ENCODE measurements at places on chromosomes 4 and X.
A peak's percentile ranks its signal among the peaks of the same experiment; 100 is the strongest.

DNA sequence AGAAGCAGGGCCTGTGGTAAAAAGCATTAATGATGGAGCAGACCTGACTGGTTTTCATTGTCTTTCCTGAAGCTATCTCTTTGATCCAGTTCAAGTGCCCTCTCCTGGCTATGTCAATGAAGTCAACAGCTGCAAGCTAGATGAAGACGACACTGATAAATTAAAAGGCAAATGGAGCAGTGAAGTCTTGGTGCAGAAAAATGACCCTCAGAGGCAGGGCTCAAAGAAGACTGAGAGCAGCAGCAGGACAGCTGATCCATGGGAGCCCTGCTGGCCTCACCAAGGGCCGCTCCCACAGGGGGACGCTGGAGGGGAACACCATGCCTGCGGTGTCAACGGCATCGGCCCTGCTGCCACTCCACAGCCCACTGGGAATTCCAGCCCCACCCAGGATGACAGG, 96.2 kb downstream of the RELL1 start:
- no peak for DNase-seq

DNA sequence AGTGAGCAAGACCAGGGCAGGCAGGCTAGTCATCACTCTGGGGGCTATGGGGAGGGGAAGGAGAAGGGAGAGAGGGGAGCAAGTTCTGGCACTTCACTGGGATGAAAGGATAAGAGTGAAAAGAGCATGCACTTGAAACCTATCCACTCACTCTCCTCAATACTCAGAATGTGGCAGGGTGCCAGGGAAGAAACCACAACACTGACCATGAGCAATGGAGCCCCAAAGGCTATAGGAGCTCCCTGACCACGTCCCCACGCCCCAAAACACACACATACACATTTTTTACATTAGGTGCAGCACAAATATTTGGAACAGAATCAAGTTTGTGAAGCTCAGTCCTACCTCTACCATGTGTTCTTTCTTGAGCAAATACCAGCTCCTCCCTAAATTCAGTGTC, 132.2 kb downstream of the IDS start:
- DNase-seq = no peak

GRCh38 chr4:186166852-186167512, 24.4 kb upstream of the CYP4V2 start:
- no peak for DNase-seq

DNA sequence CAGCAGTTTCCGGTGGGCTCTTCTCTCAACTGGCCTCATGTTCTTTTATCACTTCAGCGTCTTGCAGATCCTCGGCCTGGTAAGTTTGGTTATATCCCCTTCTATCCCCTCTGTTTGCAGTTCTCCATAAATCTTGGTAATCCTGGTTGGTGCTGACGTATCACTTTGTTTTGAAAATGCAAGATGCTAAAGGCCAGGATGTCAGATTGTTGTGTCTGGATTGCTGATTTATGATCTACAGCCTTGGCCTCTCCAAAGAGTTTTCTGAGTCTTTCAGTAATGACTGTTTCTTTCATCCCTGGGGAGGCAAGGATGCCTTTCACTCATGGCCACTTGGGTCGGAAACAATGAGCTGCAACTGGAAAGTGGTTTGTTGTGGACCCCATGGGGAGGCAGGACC, 146.4 kb downstream of the AMMECR1 start:
- no peak for DNase-seq

GRCh38 chrX:3728454-3728853, 15.0 kb upstream of the PRKX start:
- DNase-seq = no peak

- no peak for DNase-seq
Observed at GRCh38 chr4:172974586-172974985, 194.0 kb upstream of the GALNT7 start.

GRCh38 chr4:110139111-110139510, 59.3 kb downstream of the ELOVL6 start:
- DNase-seq = no peak

- DNase-seq = peak; percentile 58
Observed at GRCh38 chrX:2500803-2501558, at the start of the genes DHRSX and ZBED1. Gene DHRSX, minus strand, starts transcription at chrX:2500976. Its CDS starts 51 bp downstream, at chrX:2500925. Gene ZBED1, minus strand, starts transcription at chrX:2500976. Its CDS starts 10,257 bp downstream, at chrX:2490719.

DNA sequence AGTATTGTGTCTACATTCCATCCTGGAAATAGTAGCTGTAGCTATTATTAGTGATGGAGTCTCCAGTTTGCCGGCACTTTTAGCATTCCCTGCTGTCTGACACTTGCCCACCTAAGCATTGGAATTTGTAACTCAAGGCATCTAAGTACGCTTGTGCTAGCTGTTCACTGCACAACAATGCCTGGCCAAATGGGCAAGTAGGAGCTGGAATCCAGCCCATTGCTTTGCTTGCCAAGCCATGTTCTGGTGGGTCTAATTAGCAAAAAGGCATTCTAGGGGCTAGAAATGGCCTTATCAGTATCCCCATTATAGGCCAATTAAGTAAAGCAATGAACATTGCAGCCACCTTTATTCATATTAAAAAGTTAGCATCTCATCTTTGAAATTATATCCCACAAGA, 7.8 kb upstream of the CXXC4 start:
- no peak for DNase-seq

DNA sequence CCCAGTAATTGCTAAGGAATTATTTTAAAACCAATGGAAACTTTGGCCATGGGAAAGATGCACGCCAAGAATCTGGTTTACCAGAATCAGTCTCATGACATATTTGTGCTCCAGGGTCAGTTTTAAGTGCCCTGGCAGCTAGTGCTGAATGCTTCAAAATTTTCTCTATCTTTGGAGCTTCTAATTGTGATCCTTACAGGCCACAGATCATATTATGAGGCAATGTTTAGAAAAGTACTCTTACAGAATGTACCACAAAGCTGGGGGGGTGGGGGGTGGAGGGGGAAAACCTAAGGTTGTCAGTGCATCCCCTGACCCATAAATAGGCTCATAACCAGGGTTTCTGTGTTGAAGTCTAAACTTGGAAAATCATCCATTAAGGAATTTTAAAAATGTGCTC, 514.5 kb downstream of the INPP4B start:
- no peak for DNase-seq

DNA sequence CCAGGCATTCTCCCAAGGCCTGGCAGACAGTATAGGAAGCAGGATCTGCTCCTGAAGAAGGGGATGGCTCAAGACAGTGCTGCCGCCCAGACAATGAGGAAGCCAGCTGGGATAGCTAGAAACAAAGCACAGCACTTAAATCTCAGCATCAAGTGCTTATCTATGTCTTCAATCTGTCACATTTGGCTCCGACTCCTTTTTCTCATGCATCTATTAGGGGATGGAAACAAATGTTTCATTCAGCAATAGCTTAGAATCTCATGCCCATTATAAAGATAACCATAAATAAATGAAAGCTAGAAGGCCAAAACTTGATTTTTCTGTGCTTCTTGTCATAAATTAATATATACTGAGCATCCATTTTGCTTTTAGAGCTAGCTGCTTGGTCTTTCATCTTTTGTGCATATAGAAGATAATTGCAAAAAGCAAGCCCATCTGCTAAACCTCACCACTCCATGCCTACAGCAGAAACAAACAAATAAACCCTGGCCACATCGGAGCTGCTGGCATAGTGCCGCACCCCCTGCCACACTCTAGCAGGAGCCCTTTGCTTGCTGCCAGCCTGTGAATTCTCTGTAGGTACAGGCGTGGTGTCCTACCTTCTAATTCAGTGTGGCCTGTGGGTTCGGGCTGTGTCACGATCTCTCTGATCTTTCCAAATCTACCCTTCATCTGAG, 75.9 kb downstream of the AASDH start:
- no peak for DNase-seq

DNA sequence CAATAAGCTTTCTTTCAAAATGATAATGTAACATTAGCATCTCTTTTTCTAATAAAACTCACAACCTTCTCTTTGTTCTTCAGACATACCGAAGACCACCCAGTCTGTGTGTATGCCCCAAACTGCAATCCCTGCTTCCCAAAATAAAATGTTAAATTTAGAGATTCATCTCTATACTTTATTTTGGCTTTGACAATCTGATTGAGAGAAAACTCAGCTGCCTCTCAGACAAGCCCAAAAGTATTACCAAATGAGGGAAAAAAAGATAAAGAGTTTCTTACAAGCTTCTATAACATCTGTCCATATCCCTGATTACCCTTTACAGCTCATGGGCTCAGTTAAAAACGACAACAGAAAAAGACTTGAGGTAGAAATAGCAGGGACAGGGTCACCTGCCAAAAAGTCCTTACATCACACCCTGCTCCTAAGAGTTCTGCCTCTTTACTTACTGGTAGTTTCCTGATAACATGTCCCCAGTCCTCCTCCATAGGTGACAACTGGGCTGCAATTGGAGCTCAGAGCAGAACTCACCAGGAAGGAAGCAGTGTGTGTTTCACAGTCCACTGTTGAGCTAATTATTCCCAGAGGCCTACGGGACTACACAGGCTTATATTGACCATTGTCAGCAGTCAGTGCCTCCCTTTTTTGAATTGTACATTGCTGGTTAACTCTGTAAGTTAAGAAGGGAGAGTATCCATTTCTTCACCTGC, 70.9 kb upstream of the FAM9C start:
- no peak for DNase-seq

DNA sequence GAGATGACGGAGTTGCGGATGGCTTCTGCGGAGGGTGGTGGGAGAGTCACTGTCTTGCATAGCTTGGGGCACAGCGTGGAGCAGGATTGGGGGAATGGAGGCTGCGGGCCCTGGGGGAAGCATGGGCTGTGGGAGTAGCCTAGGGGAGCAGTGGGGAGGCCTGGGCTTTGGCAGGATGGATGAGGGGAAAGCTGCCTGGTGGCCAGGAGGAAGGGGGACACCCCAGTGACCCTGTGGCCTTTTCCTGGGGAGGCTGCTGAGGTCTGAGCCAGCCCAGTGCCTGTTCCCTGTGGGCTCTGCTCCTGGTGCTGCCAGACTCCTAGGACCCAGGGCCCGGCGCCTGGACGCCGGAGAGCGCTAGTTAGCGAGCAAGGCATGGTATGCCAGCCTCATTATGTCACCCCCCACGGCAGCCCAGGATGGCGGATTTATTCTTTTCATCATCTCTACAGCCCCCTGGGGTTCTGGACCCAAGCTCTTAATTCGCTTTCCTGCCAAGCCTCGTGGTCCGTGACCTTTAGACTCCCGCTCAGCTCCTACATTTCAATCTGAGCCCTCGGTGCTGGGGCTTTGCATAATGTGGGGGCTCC, 39.8 kb downstream of the SORCS2 start:
- no peak for DNase-seq

DNA sequence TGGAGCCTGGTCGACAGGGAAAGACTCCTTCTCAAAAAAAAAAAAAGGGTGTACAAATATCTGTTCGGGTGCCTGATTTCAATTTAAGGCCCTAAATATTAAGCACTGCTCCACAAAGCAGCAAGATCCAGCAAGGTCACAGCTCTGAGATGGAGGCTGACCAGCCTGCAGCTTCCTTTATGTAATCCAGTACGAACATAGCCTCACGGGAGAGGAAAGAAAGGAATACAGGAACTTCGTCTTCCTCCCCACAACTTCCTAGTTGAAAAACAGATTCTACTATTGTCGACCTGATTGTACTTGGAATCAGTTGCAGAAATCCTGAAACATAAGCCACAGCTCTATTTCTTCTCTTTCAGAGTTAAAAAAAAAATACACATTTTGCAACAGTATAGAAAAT, 53.5 kb upstream of the TBC1D9 start:
- DNase-seq = no peak

- no peak for DNase-seq
Observed at GRCh38 chr4:138948918-138949317, 66.7 kb upstream of the NOCT start.

DNA sequence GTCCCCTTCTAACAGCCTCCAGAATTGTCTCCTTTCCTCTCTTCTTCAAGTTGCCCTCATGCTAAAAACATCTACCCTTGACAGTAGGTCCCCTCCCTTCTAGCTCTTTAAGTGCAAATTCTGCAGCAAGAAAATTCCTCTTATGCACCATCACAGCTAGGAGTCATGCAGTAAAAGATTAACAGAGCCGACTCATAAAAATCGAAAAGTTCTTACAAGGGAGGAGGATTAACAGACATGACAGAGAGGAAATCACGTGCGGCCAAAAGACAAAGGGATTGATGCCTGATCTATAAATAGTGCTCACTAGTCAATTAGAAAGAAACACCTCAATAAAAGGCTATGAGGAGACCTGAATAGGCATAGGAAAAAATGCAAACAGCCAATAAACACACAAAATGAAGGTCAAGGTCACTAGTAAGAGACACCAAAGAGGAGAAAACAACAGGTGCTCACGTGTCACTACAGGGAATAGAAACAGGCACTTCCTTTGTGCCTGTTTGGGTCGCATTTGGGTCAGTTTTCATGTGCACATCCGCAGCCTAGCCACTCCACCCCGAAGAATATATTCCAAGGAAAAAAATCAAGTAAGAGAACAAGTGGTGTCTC, 3.4 kb downstream of the RNF212 start:
- DNase-seq = no peak

DNA sequence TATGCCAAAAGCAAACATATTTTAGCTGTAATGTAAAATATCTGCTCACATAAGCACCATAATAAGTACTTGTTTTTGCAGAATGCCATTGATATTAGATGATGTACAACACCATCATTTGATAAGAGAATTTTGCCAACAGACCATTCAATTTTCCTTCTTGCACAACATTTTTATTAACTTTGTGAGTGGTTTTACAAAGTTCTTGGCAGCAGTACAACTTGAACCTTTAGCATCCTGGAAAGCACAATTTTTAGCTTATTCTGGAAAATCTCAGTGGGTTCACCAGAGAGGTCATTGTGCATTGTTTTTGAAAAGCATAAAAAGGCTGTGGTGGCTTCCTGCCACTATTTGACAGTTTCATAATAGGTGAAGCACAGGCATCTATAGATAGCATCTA, 26.4 kb upstream of the REPS2 start:
- peak; percentile 73 for DNase-seq

DNA sequence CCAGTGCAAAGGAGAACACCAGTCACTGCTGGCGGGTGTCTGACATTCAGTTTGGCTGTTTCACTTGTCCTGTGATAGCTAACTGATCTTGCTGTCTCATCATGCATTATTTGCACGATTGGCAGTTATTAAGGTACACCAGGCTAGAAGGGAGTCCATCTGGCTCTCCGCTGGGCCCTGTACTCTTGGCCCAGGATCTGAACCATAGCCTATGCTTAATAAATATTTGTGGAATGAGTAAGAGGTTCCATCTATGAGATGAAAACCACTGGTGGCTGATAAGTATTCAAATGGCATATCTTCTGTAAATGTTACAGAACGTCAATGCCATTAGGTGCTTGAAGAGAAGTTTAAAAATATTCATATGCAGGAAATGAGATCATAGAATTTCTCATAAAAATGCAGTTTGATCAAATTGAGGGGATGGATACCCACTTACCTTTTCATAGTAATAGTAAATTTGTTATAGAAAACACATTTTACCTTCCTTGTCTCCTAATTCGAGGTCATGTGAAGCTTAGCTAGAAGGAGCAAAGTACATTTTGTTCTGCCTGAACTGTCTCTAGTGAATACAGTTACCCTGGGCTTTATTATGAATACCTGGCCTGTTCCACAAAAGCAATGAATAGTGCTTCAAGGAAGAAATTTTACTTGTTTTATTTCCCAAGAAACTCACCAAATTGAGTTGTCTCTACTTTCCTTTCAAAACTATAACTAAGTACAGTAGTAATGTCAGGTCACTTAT, 213.5 kb downstream of the CBR4 start:
- no peak for DNase-seq
